ENCODE measurements at places on chromosomes 11 and 22.
A peak's percentile ranks its signal among the peaks of the same experiment; 100 is the strongest.

DNA sequence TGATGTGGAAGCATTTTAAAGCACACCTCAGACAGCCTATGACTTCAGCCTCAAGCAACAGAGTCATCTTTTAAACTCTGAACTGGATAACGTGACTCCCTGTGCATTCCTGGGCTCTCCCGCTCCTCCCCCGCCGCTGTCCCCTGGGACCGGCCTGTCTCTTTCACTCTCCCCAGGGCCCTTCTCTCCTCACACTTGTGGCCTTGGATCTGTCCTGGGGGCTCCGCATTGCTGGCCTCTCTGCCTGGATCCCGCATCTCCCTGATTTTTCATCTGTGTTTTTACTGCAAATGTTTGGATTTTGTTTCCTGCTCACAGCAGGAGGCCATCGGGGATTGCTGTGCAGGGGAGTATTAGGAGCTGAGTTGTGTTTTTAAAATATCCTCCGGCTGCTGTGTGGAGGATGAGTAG lies 15.4 kb downstream of the C11orf24 start:
- DNase-seq, result peak; percentile 40

GRCh38 chr11:9516113-9516512 lies 55.3 kb downstream of the ZNF143 start:
- DNase-seq, result no peak

DNA sequence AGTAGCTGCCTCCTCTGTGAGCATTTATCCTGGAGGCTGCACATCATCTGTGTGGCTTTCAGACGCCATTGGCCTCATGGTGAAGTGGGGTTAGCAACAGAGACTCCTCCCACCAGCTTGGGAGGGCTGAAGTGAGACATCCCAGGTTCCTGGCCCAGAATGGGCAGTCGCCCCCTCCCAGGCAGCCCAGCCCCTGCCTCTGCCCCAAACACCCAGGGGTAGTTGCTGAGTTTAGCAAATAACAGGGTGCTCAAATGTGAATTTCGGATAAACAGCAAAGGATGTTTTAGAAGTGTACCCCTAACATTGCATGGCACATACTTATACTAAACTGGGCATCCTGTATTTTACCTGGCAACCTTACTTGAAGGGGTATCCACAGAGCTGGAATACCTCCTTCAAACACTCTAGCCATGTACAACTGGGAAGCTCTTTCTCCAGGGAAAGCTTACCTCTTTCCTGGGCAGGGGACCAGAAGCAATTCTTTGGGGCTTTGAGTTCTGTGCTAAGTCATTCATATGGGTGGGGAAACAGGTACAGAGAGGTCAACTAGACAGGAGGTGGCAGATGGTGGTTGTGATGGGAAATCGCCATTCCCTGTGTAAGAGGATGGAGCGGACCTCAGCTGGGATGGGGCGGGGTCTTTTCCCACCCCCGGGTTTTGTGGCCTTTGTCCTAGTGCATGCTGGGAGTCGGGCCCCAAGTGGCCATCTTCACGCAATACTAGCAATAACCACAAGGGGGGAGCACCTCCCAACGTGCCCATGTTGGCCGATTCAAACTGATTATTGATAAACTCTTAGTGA lies 19.3 kb downstream of the MTFP1 start:
- DNase-seq, result peak; percentile 83

GRCh38 chr11:63767565-63768236 lies 874 bp downstream of the ZFTA start:
- DNase-seq, result peak; percentile 87

GRCh38 chr11:64035576-64035975 lies at the start of gene FLRT1:
Gene FLRT1 (plus strand): TSS chr11:64035931. CDS start chr11:64116268, 80,337 bp downstream.
- DNase-seq, result no peak

GRCh38 chr22:47713941-47714340 lies 951.5 kb downstream of the TBC1D22A start:
- no peak for DNase-seq
